Brain (organoid and tissue), 16 donors: ENCODE measurements at places on chromosomes 16 and 17.

DNA sequence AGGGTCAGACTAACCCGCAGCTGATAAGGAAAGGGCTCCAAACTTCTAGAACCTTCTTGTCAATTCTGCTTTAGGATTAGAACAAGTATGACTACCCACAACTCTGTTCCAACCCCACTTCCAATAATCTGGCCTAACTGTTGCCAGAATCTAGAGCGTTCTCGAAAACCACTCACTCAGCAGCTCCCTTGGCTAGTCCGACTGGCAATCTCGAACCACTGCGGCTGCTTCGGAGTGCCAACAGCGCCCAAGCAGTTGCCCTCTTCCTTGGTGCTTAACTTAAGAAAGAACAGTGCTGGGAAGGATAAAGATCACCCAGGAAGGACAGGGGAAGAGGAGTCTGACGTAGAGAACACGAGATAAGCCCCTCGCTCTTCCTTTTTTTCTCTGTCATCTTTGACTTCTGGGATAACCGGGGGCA lies 818 bp downstream of the DNAJC7 start:
- DNase-seq = no peak

DNA sequence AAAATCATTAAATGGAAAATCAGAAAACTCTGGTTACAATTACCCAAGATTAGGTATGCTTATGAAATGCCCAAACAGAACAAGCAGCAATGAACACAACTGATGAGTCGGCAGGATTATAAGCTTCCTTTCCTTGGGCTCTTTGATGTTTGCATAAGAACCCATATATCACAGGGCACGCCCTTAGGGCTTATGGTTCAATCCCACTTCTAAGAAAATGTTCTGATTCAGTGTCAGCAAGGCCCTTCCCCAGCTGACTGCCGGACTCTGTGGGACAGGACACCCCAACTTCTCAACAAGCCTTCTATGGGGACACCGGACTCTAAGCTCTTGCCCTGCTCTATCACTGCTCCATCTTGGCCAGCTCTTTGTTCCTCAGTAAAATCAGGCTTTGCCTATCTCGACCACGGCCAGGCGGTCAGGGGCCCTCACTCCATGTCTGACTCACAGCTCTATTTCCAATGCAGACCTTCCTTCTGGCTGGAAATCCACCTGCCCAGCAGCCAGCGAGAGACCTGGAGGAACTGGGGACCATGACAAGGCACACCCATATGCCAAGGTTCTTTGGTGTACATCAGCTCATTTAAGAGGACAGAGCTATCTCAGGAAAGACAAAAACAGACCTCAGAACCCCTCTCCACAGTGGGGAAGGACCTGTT lies 26.8 kb downstream of the LITAFD start:
- DNase-seq = no peak

DNA sequence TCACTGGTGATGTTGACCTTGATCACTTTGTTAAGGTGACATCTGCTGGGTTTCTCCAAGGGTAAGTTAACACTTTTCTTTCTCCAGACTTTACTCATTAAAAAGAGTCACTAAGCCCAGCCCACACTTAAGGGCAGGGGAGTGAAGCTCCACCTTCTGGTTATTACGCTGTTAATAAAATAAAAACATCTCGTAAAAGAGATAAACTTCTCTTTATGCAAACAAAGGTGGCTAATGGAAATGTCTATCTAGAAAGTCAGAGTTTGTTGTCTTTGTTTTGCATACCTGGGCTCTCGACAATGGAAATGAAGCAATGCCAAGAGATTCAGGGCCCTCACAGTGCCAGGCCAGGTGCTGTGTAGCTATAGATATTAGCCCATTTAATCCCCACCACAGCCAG lies 134.4 kb downstream of the ZFHX3 start:
- no peak for DNase-seq

- DNase-seq = no peak
Observed at GRCh38 chr16:84931506-84931905, 79.8 kb downstream of the ZDHHC7 start.

DNA sequence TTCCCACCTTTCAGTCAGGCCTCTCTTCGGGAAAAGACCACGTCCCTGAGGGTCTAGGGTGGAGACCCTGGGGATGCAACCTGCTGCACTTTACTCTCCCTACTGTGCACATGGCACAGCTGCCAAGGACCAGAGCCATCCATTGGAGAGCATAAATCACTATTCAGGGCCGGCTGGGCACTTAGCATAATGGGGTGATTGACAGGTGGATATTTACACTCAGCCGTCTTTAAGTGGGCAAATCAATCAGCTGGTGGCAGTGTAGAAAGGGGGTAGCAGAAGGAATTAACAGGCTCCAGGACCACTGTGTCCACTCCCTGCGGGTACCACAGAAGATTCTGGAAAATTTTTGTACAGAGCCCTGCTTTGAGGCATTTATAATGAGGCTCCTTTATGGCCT lies 87.3 kb upstream of the IRX6 start:
- DNase-seq = no peak

GRCh38 chr17:63830278-63830677 lies 2.8 kb upstream of the FTSJ3 start:
- DNase-seq = no peak

GRCh38 chr16:54363766-54364165 lies 77.2 kb upstream of the IRX3 start:
- DNase-seq = no peak

GRCh38 chr16:16925432-16925831 lies 545.3 kb downstream of the XYLT1 start:
- DNase-seq = no peak
